Stimulated activated CD4-positive, alpha-beta T cell treated with anti-CD3 and anti-CD28 coated beads, Interleukin-12 subunit alpha, Interleukin-12 subunit beta, amount 100 ng/mL, for 24 hours (primary cell): ENCODE measurements at places on chromosomes 1 and 21.
A peak's percentile ranks its signal among the peaks of the same experiment; 100 is the strongest.

- no peak for DNase-seq
Measured at GRCh38 chr1:111878649-111879048, 110.8 kb downstream of the KCND3 start.

DNA sequence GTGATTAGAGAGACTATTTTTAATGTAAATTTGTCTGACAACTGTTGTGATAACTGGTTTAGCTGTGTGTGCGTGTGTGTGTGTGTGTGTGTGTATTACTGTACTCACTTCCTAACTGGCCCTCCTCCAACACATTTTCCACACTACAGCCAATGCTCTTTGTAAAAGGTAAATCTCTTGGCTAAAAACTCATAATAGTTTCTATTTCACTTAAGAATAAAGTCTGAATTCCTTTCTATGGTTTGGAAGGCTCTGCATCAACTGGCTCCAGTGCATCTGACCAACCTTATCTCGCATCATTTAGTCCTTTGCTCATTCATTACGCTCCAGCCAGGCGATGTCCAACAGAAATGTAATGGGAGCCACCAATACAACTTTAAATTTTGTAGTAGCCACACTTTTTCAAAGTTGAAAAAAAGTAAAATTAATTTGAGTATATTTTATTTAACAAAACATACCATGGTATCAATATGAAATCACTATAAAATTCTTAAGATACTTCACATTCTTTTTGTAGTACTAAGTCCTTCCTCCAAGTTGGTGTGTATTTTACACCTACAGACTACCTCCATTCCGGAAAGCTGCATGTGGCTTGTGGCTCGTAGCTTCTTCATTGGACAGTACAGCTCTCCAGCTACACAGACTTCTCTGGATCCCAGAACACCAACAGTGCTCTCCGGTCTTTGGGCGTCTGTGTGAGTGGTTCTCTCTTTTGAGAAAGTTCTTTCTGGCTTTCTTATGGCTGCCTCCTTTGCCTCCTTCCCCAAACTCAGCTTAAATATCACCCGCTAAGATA is 68.9 kb downstream of the NRIP1 start:
- no peak for DNase-seq

DNA sequence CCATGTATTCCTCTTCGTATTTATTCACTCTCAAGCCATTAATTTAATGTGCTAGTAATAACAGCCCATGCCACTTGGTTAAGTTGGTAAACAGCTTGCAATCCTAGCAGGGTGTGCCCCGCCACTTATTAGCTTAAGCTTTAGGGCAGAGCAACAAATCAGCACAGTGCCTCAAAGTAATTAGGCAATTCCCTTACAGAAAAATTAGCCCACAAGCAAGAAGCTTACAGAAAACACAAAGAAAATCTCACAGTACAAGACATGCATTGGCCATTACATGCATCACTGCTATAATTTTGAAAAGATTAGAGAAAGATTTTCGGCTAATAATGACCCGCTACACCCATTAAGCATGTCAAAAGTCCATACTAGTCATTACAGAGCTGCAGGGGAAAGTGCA is 47.6 kb downstream of the TGFB2 start:
- DNase-seq: no peak

GRCh38 chr1:245582026-245582425 is 427.2 kb downstream of the KIF26B start:
- DNase-seq: no peak

- no peak for DNase-seq
Measured at GRCh38 chr1:156923670-156924477, 3.4 kb downstream of the LRRC71 start.

GRCh38 chr21:43331962-43332828 is 94.7 kb downstream of the SIK1 start:
- no peak for DNase-seq

DNA sequence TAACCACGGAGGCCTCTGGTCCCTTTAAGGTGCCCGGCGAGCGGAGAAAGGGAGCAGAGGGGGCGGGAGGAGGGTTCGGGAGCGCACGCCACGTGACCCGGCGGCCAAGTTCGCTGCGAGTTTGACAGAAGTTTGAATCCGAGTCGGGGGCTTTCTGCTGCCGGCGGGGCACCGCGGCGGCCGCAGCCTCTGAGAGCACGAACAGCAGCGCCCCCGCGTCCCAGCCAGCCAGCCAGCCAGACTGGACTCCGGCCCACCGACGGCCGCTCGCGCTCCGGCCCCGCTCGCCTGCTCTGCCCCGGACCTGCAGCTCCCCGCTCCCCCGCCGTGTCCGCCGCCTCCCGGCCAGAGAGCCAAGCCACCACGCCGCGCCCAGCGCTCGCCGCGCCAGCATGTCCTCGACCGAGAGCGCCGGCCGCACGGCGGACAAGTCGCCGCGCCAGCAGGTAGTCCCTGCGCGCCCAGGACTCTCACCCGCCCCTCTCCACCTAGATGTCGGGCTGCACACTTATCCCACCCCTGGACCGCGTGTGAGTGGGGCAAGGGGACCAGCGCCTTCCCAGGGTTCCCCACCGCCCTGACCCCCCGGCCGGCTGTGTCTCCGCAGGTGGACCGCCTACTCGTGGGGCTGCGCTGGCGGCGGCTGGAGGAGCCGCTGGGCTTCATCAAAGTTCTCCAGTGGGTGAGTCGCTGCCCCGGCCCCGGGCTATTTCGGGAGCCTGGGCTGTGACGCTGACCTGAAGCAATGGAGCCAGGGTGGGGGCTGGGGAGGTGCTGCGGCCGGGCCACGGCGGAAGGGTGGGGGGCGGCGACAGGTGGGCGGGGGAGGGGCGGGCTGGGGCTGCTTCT is at the start of gene SYPL2:
TSS of gene SYPL2 (plus strand) at position 95 of the 849 bp plus-strand sequence. CDS start at position 393, 298 bp downstream.
- DNase-seq: no peak

DNA sequence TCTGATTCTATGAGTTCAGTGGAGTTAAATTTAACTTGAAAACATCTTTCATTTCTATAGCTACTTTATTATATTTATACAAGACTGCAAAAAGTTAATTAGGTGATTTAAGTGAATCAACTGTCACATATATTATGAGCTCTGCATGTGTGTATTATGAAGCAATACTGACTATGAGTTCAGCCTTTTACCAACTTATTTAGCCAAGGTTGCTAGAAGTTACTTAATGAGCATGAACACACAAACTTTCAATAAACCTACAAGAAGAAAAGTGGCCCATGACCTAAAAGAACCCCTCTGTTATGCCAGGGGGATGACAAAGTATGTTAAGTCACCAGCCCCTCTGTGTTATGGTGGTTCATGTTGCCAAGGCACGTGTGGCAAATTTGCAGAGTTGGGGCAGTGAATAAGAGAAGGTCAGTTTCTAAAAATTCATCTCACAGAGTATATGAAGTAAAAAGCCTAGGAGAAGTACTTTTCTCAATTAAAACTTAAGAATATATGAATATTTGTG is 86.7 kb upstream of the LYPLAL1 start:
- DNase-seq: no peak

DNA sequence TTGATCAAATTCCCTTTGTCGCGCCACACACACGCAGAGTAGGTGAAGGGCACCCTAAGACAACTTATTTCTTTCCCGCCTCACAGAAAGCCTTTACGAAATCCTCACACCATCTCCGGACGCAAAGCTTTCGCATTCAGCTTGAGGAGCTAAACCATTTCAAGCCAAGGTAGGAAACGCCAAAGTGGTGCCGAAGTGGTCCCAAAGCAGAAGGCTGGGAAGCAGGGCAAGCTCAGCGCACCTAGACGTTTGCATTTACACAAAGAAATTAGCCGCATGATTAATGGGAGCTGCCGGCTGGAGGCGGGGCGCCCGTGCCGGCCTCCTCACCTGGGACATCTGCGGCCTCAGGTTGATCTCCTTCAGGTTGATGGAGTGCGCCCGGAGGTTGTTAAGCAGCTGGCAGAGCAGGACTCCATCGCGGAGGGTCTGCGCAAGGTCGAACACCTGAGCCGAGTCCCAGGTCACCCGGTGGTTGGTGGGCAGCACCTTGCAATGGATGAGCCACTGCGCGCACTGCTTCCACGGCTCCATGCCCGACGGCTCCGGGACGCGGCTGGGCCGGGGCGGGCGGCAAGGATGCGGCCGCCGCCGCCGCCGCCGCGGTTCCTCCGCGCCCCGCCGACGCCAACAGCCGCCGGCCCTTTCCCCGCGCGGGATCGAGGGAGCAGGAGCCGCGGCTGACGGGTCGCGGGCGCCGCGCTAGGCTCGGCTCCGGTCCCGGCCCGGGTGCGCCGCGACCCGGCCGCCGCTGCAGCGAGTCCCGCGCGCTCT is 457 bp downstream of the VAV3 start:
- DNase-seq: peak; percentile 10

DNA sequence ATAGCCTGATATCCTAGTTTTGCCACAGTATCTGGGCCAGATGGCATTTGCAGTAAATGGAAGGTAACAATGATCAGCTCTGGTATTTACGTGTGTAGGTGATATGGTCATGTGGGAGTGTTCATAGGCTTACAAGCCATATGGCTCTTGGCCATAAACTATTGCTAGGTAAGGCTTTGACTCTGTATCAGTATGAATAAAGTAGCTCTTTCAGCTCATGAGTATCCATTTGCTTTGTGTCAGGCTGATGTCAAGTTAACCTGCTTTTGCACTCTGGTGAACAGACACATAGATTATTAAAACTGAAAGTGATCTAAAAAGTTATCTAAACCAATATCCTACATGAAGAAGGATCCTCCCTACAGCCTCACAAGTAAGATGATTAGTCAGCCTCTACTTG is 69.0 kb downstream of the DDR2 start:
- no peak for DNase-seq

- no peak for DNase-seq
Measured at GRCh38 chr1:213602796-213603486, 384.8 kb upstream of the PROX1 start.
